ENCODE measurements at places on chromosomes 2 and 18.

- DNase-seq, result no peak
Measured at GRCh38 chr2:239864247-239865058, 160.7 kb downstream of the NDUFA10 start.

DNA sequence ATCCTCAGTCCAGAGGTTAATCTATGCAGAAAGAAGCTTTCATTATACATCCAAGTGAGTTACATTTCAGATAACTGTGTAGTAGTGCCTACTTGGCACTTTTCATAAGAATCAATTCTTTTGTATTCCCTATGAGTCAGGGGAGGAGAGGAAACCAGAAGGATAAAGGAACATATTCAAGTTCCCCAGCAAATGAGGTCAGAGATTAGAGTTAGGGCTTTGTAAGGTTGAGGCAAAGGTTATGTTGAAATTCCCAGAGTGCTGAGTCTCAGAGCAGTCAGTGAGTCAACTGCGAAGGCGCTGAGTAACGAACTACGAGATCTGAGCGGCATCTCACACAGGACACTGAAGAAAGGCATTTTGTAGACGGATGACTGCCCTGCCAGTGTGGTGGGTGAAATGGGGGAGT is 25.1 kb upstream of the ME2 start:
- peak; percentile 31 for DNase-seq

GRCh38 chr2:122028371-122029100 is 273.1 kb downstream of the TSN start:
- DNase-seq, result no peak

DNA sequence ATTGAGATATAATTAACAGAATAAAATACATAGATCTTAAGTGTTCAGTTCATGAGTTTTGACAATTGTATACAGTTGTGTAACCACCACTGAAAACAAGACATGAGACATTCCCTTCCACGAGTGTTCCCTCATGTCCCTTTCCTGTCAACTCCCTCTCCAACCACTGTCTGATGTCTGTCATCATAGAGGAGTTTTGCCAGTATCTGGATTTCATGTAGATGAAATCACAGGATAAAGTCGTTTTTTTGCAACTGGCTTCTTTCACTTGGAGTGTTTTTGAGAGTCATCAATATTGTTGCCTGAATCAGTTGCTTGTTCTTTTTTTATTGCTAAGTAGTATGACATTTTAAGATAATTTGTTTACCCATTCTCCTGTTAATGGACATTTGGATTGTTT is 52.7 kb downstream of the RBMS1 start:
- no peak for DNase-seq

GRCh38 chr2:35870713-35871112 is 484.9 kb upstream of the CRIM1 start:
- no peak for DNase-seq

- peak; percentile 87 for DNase-seq
Measured at GRCh38 chr18:79951545-79952455, at the start of gene SLC66A2. Gene SLC66A2 (minus strand): TSS chr18:79951653. CDS start chr18:79950926, 727 bp downstream.

DNA sequence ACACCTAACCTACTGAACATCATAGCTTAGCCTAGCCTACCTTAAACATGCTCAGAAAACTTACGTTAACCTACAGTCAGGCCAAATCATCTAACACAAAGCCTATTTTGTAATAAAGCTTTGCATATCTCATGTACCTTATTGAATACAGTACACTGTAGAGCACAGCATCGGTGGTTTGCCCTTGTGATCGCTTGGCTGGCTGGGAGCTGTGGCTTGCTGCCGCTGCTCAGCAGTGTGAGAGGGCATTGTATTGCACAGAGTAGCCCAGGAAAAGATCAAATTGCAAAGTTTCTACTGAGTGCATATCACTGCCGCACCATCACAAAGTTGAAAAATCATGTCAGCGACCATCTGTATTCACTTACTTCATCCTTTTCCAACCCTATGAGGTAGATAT is 62.3 kb upstream of the NCK2 start:
- DNase-seq, result no peak

DNA sequence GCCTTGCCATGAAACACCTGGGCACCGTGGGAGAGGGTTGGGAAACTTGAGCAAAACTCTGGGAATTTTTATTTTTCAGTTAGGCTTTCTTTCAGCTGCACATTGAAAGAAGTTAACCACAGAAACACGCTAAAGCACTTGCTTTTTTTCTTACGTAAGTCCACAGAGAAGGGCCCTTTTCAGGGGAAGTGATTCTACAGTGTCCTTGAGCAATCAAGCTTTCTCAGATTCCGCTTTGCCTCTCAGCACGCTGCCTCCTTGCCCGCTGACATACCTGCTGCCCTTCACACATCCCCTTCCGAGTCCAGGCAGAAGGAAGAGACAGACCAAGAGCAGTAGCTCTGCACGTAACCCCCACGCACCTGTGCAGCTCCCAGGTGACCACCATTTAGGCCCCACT is 135.5 kb upstream of the MYT1L start:
- peak; percentile 48 for DNase-seq

- no peak for DNase-seq
Measured at GRCh38 chr2:60693551-60693950, 62.5 kb upstream of the PAPOLG start.

DNA sequence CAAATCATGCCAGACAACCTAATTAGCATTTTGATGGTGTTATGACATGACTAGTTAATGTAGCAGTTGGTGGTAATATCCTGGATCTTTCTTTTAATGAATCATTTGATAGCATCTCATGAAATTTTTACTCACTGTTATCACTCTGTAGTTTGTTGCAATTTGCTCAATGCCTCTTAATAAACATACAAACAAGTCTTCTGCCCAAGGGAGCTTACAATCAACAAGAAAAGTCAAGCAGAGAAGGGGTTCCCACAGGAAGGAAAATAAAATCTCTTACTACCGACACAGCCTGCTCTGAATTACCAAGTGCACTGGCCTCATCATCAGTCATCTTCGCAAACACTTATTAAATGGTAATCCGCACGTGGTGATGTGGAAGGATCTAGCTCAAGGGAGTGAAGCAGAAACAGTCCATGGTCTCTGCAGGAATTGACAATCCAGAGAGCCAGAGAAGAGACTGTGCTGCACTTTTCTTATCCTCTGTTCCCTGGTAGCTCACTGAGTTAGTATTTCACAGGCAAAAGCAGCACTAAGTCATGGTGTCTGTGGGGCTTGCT is 263.5 kb downstream of the EPHA4 start:
- DNase-seq, result no peak

- no peak for DNase-seq
Measured at GRCh38 chr2:235419996-235420395, 73.8 kb upstream of the AGAP1 start.

DNA sequence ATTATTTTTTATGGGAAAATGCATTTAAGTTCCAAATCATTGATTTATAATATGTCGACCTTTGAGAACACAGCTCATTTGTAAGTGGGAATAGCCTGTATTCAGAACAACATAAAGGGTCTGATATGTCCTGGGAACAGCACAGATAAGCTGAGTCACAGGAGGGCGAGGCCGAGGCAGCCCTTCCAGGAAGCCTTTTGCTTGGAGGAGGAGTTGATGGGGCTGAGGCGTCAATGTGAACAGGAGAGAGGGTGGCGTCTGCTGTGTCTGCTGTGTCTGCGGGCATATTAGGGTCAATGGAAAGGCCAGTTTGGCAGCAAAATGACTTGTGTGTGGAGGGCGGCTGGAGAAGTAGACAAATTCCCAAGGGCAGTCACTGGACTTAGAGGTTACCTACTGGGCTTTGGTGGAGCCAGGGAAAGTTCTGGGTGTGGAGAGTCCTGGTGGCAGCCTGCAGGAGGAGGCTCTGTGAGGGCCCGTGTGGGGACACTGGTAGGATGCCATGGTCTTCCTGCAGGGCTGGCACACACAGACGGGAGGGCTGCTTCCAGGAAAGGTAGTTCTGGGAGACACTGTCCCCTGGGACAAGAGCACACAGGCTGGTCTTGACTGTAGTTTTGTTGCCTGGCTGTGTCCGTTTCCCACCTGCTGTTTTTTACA is 128.1 kb downstream of the GLI2 start:
- DNase-seq, result no peak

DNA sequence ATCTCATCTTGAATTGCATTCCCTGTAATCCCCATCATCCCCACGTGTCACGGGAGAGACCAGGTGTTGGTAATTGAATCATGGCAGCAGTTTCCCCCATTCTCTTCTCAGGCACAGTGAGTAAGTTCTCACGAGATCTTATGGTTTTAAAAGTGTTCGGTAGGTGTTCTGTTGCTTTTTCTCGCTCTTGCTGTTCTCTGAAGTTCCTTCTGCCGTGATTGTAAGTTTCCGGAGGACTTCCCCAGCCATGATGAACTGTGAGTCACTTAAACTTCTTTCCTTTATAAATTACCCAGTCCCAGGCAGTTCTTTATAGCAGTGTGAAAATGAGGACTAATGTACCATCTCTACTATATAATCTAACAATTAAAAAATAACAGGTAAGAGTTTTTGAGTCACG is 409.9 kb upstream of the NRXN1 start:
- no peak for DNase-seq

DNA sequence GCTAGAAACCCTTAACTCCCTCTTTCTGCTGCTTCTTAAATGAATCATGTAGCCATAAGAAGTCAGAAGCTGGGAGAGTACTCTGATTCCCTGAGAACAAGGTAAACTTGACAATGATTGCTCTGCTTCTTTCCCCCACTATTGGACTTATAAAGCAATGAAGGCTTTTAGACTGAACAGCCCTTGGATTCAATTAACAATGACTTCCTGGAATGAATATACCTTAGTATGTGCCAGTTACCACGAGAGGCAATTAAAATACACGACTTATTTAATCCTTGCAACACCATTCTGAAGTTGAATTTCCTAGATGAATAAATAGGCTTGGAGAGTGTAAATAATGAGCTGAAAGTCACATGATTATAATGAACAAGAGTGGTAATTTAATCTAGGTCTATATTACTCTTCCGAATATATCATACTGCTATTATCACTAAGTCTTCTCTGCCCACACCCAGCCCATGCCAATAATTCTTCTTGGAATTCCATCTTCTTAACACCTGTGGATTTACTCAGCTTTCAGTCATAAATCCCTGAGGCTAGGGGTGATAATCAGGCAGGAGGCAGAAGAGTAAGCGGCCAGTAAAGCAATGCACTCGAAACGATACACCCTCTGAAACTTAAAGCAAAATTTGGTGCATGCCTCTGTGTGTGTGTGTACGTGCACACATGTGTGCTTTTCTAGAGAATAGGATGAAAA is 170.2 kb downstream of the ATAD2B start:
- no peak for DNase-seq

DNA sequence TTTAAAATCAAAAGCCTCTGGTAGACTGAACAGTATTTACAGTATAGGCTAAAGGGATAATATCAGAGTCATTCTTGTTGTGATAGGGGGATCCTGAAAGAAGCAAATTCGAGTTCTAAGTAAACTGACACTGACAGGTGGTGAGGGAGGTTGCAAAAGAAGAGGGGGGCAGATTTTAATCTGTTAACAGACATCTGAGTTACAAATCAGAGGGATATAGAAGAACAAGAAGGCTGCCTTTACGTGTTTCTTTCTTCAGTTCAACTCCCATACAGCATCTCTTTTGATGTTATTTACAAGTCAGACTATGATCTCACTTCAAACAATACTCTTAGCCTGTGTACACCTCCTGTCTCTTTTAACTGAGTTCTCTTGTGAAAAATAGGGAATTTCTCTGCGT is 16.3 kb upstream of the ITGA4 start:
- DNase-seq, result no peak

DNA sequence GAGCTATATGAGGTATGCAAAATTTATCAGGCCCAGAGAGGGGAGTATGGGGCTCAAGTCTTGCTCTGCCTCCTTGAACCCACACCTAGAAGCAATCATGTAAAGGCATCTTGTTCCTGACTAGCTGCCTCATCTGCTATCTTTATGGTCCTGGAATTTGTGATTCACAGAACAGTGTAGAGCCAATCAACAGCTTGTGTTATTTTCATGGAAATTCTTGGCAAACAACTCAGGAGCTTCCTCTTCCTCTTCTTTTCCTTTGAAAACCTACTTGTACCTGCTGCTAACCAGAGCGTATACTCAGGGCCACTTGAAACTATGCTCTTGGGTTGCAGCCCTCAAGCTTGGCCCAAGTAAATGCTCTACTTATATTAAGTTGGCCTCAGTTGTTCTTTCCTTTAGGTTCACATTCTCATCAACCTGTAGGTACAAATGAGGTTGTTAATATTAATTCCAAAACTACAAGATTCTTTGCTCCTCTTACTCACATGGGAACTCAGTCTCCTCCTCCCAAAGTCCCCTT is 3.5 kb upstream of the NOSTRIN start:
- no peak for DNase-seq

- DNase-seq, result no peak
Measured at GRCh38 chr18:67222887-67223286, 293.6 kb downstream of the DSEL start.

DNA sequence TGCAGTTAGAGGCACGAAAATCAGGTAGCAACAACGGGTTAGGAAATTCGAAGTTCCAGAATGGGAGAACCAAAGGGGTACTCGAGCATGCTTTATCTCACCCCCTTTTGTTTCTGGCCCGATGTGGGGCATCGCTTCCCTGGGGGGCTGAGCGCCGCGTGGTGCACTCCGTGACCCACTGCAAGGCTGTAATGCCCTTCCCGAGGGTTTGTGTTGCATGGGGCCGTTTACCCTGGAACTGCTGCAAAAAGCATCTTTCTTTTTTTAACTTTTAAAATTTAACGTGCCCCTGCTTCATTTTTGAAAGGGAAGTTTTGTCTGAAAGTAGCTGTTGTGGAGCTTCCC is 4.8 kb downstream of the GDF7 start:
- DNase-seq, result no peak

DNA sequence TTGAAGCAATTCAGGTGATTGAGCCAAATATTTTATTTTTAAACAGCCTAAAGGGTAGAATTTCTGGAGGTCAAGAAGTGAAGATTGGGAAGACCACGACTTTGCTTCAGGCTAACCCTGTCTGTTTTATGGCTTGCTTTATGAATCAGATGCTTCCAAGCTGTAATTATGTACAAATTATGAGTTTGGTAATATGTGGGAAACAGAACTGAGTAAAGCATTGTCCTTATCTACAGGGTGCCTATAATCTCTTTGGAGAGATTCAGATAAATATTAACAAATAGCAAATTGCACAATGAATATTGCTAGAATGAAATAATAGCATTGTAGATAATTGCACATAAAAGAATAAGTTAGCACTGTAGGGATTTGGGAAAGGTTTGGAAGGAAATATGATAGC is 539.4 kb upstream of the CDH2 start:
- DNase-seq, result no peak

DNA sequence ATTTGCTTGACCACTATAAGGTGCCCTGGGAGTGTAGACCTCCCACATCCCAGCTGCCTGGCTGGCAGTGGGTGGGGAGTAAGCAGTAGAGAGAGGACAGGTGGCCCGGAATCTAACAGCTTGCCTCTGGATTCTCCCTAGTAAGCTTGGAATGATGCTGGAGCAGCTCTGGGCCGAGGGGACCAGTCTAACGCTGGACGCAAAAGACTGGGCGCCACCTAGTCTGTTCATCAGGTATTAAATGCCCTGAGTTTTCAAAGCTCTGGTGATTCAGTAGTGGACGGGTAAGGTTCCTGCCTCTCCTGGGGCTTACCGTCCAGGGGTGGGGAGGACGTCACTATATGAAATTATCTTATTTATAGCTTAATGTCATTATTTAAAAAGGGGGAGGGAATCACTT is 648 bp upstream of the LYPD6B start:
- no peak for DNase-seq

Measured in NB4 (cell line).